Activated naive CD4-positive, alpha-beta T cell treated with anti-CD3 and anti-CD28 coated beads, Interleukin-2, amount 50 U/mL, for 72 hours (primary cell): ENCODE measurements at places on chromosomes 2 and 18. TPM values are rescaled to one million over a fixed set of nuclear protein-coding genes. Genes with fewer than 3 reads are reported as not detected.

The POU3F3 gene
- total RNA-seq, result not detected

The ANKRD30BL gene
- not detected for total RNA-seq

The UGT1A4 gene
- not detected for total RNA-seq

The SERPINB4 gene
- not detected for total RNA-seq

The TMEFF2 gene
- total RNA-seq, result not detected

The CRYBA2 gene
- not detected for total RNA-seq

The ANKRD29 gene
- not detected for total RNA-seq

The HMSD gene
- total RNA-seq, result 0.61 TPM

The ABCG8 gene
- total RNA-seq, result not detected

The CXCR1 gene
- not detected for total RNA-seq

The ELOA2 gene
- not detected for total RNA-seq

The EGR4 gene
- not detected for total RNA-seq

The CNRIP1 gene
- not detected for total RNA-seq

The PARD3B gene
- 0.09 TPM for total RNA-seq

The THUMPD2 gene
- 14.0 TPM for total RNA-seq

The MERTK gene
- total RNA-seq, result 1.0 TPM

The TLX2 gene
- total RNA-seq, result 0.19 TPM

The RND3 gene
- not detected for total RNA-seq

The SH2D6 gene
- total RNA-seq, result 2.5 TPM

The KLHL14 gene
- total RNA-seq, result not detected

The ASB18 gene
- total RNA-seq, result not detected

The NOL4 gene
- total RNA-seq, result not detected

The ATG4B gene
- total RNA-seq, result 103 TPM

The FHOD3 gene
- not detected for total RNA-seq

The SPHKAP gene
- total RNA-seq, result not detected

The CCDC148 gene
- total RNA-seq, result 0.08 TPM

The AFG3L2 gene
- total RNA-seq, result 52.3 TPM

The PSMA8 gene
- 0.73 TPM for total RNA-seq

The TDRD15 gene
- total RNA-seq, result not detected

The GAD1 gene
- 1.9 TPM for total RNA-seq

The KLHL41 gene
- total RNA-seq, result not detected

The LRRTM1 gene
- not detected for total RNA-seq

The ANKRD62 gene
- not detected for total RNA-seq

The SERPINB12 gene
- total RNA-seq, result not detected

The RIT2 gene
- total RNA-seq, result not detected

The FAM110C gene
- 0.48 TPM for total RNA-seq
